ENCODE measurements at places on chromosomes 16 and 17.
A peak's percentile ranks its signal among the peaks of the same experiment; 100 is the strongest.

DNA sequence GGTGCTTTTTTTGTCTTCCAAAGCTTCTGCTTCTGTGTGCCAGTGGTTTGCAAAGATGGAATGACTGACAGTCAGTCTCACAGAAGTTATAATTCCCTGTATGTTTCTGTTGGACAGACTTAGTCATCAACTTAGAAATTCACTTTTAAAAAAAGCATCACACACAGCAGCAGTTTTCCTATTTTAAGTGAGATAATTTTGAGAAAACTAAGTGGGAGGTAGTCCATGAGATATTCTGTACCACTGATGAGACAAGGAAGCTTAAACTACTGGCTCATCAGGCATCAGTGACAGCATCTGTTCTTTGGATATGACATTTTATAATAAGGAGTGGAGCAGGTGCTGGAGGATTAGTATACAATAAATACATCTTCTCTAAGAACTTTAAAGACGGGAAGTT lies 20.0 kb downstream of the CNP start:
- DNase-seq = no peak

- no peak for DNase-seq
Observed at GRCh38 chr17:37273409-37274051, 102.3 kb upstream of the C17orf78 start.

DNA sequence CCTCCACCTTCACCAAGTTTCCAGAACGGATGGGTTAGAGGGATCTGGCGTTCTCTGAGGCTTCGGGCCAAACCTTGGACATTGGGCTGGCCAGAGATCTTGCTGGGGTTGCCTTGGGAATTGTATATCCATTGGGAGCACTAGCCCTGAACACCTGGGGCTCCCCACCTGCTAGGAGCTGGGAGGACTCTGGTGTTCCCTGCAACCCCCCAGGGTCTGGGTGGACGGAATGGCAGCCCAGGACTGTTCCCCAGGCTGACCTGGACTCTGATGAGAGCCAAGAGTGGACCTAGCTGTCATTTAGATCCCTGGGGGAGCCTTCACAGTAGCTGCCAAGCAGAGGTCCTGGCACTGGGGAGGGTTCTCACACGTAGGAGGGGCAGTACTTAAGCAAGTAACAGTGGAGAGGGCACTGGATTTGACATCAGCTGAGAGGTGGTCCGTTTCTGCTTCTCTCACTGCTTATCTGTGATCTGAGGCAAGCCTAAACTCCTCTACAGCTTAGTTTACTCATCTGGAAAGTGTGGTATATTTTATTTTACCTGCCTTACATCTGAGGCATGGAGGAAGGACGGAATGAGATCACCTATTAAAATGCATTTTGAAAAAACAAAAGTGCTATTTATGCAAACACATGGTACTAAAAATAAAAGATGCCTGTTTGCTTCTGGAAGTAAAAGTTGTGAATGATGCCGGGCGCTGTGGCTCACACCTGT lies 11.7 kb downstream of the SOCS3 start:
- DNase-seq = no peak

- no peak for DNase-seq
Observed at GRCh38 chr16:57993897-57994296, 6.6 kb downstream of the ZNF319 start.

- DNase-seq = no peak
Observed at GRCh38 chr16:10210944-10211343, 28.7 kb upstream of the GRIN2A start.

DNA sequence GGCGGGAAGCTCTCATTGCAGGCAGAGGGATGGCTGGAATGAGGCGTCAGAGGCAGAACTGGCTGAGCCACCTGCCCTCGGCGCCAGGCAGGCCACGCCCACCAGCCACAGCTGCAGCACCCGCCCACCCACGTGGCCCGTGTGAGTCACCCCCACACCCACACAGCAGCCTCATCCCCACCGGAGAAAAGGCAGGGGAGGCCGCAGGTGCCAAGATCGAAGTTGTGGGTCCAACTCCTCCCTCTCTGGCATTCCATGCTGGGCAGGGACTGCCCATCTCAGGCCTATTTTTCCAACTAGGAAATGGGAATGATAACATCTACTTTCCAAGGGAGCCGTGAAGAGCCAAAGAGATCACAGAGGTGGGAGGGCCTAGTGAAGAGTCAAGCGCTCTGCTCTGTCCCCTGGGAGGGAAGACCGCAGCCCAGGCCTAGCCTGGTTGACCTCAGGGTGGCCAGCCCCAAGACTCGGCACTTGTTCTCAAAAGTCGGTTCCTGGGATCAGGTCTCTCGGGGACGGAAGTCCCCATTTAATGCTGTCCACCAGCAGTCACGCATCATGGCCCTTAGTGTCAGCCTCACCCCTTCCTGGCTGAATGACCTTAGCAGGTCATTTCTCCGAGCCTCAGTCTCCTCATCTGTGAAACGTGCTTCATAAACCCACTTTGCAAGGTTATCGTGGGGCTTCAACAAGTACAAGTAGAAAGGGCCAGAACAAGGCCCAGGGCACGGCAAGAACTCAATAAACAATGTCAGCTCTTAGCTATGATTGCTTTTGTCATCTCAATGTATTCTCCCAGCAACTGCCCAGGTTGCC lies at the start of gene TRPV3:
Gene TRPV3, minus strand, starts transcription at position 45 of the 816 bp plus-strand sequence. CDS start 2,962 bp downstream, outside the sequence.
- no peak for DNase-seq

- DNase-seq = peak; percentile 5
Observed at GRCh38 chr16:50627419-50627818, 53.7 kb downstream of the SNX20 start.

Data from SHP77 (cell line).